ENCODE measurements at places on chromosomes 16 and 17.

DNA sequence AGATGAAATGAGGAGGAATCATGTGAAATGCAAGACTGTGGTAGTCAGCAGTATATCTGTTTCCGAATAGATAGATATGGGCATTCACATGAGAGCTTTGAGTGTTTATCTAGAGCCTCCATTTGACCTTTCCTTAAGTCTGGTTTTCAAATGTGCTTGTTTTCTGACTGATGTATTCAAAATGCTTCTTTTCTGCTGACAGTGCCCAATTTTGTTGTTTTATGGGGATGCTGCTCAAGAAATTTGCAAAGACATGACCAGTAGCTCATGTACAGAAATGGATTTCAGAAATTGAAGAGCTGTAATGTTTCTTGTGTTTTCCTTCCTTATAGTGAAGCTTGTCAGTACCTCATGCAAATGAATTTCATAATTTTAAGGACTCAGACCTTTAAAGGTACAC is 903.4 kb upstream of the CDH8 start:
- DNase-seq, result no peak

DNA sequence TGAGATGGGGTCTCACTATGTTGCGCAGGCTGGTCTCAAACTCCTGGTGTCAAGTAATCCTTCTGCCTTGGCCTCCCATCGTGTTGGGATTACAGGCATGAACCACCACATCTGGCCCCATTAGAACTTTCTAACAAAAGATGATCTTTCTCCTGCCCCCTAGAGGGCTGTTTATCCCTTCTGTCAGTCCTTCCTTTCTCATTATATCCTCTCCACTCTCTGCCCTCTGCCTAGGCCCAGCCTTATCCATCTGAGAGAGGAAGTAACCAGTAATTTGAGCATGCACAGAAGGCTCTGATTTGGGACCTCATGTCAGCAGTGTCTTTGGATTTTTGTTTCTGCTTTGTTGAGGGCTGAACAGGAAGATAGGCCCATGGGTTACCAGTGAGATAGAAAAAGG is 4.4 kb upstream of the DHX40 start:
- DNase-seq, result no peak

- no peak for DNase-seq
Measured at GRCh38 chr17:7580604-7581575, 1.5 kb downstream of the CD68 start.

GRCh38 chr17:6426356-6427101 is 8.4 kb downstream of the AIPL1 start:
- no peak for DNase-seq

GRCh38 chr16:86347090-86347489 is 163.2 kb upstream of the FOXF1 start:
- DNase-seq, result no peak

DNA sequence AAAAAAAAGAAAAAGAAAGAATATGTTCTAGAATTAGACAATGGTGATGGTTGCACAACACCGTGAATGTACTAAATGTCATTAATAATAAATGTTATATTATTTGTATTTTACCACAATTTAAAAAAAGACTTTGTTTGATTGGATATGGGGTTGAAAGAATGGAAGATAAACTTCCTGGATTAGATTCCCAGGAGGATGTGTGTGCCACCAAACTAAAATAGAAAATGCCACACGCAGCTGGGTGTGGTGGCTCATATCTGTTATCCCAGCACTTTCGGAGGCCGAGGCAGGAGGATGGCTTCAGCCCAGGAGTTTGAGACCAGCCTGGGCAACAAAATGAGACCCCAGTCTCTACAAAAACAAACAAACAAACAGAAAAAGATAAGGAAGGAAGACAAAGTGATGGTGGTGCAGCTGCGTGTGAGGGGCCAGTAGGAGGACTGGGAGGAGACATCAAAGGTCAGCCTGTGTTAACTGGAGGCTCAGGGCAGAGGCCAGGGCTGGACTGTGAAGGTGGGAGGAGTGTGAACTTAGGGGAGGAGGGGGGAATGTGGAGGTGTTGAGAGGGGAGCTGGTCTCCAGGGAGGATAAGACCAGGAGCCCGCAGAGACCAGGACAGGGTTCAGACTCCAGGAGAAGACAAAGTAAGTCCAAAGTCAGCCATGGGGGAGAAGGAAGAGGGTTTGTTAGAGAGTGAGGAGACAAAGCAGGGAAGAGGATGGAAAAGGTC is 4.1 kb downstream of the PECAM1 start:
- no peak for DNase-seq

- DNase-seq, result no peak
Measured at GRCh38 chr16:58940609-58941008, 206.5 kb upstream of the GOT2 start.

DNA sequence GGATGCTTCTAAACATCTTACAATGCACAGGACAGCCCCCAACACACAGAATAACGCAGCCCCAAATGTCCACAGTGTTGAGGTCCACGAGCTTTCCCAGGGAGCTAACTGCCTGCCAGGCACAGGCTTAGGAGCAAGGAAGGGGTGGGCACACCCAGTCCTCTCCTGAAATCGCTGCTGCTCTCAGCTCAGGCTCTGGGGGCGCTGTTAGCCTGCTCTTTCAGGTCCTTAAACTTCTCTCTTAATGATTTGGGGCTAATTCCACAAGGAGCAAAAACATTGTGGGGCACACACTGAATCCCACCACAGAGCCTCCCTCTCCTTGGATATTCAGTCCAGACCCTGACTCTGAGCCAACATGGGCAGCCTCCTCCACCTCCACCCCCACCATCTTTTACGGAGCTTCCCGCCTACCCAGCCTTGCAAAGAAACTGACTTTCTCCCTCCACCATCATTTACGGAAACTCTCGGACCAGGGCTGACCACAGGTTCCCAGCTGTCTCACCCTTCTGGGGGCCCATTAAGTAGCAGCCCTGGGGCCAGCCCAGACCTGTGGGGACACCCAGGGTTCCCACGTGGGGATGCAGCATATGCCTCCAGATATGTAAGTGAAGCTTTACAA is 1.1 kb downstream of the CD300H start:
- no peak for DNase-seq

DNA sequence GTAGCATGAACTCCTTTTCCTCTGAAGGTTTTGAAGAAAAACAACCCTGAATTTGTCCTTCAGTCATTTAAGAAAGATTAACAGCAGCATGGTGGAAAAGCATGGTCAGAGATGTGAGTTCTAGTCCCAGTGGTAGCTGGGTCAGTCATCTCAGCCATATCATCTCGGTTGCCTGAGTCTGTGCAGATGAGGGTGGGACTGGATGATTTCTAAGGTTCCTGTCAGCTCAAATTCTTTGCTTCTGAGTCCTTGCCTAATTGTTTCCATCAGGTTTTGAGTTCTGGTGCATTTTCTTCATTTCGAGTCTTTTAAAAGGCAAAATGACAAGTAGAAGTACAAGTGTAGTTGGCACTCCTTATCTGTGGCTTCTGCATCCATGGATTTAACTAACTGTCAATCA is 63.9 kb downstream of the TNRC6C start:
- no peak for DNase-seq

GRCh38 chr17:68334393-68334792 is 43.1 kb downstream of the ARSG start:
- no peak for DNase-seq

DNA sequence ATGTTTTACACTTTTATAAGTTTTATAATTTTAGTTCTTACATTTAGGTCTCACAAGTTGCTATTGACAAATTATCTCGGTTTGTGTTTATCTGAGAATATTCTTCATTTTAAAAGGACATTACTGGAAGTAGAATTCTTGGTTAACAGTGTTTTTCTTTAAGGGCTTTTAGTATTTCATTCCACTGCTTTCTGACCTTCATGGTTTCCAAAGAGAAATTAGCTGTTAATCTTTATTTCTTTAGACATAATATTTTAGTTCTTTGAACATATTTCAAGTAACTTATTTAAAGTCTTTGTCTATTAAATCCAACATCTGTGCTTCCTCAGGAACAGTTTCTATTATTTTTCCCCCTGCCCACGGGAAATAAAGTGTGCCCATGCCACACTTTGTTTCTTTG is 240.1 kb upstream of the AXIN2 start:
- DNase-seq, result no peak

- no peak for DNase-seq
Measured at GRCh38 chr17:74096456-74096855, 107.0 kb upstream of the RPL38 start.

GRCh38 chr17:83144421-83145357 is 65.3 kb downstream of the METRNL start:
- no peak for DNase-seq

DNA sequence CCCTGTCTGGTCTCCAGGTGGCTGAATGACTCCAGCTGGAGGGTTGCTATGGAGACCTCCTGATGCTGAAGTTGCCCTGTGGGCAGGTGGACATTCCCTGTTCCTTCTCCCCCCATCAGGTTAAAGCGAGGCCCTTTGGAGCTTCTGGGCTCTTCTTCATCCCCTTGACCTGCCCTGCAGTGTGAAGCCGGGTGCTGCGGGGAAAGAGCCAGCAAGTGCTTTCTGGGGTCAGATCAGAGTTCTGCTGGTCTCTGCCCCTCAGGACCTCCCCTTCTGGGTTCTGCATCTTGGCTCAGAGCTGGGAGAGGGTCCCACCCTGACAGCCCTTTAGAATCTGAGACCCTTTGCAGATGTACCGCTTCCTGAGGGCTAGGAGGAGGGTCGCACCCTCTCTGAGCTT is 25.1 kb downstream of the NKD1 start:
- no peak for DNase-seq

- DNase-seq, result no peak
Measured at GRCh38 chr17:8552577-8553320, 77.8 kb downstream of the MYH10 start.

GRCh38 chr16:88009563-88010342 is 58.5 kb downstream of the BANP start:
- no peak for DNase-seq

DNA sequence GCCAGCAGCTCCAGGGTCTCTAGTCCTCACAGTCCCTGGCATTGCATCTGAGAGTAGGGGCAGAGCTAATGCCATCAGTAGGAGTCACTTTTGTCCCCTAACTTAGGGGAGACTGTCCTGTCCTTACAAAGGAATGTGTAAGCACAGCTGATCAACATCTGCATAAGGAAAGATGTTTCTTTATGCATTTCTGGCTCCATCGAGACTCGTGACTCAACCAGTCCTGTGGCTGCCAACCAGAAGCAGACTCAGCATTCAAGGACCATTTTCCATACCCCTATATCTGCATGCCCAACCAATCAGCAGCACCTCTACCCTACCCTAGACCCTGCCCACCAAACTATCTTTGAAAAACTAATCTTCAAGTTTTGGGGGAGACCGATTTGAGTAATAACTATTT is 8.2 kb upstream of the MPP2 start:
- DNase-seq, result no peak

GRCh38 chr17:78474614-78475146 is 96.2 kb downstream of the PGS1 start:
- DNase-seq, result no peak
